Subcutaneous preadipocyte (primary cell): ENCODE measurements at places on chromosomes 11 and 22. TPM values are rescaled to one million over a fixed set of nuclear protein-coding genes. Genes with fewer than 3 reads are reported as not detected.

Gene KRTAP5-7
- total RNA-seq: 0.37 TPM in 1 of 2 replicates, not detected in the other

Gene MAP6
- 0.73 and 0.98 TPM in 2 replicates for total RNA-seq

Gene OR4D5
- total RNA-seq: not detected in 2 replicates

Gene ART1
- not detected in 2 replicates for total RNA-seq

Gene SPON1
- 1.6 and 20.6 TPM in 2 replicates for total RNA-seq

Gene KIRREL3
- total RNA-seq: under 0.01 TPM in 2 replicates

Gene TRIM51
- not detected in 2 replicates for total RNA-seq

Gene RASSF10
- not detected in 2 replicates for total RNA-seq

Gene APOA4
- not detected in 2 replicates for total RNA-seq

Gene SMCO4
- total RNA-seq: 5.1 and 6.6 TPM in 2 replicates

Gene GLB1L2
- 1.1 and 3.5 TPM in 2 replicates for total RNA-seq

Gene MB
- not detected in 2 replicates for total RNA-seq

Gene SAA1
- not detected in 2 replicates for total RNA-seq

Gene WNT11
- 0.59 and 1.1 TPM in 2 replicates for total RNA-seq

Gene SAA4
- total RNA-seq: not detected in 2 replicates

Gene PDE2A
- 0.37 and 1.2 TPM in 2 replicates for total RNA-seq

Gene CARD18
- total RNA-seq: not detected in 2 replicates

Gene MYEOV
- 14.3 and 23.9 TPM in 2 replicates for total RNA-seq

Gene TIGD3
- total RNA-seq: under 0.01 TPM in 2 replicates

Gene LDLRAD3
- 11.5 and 12.1 TPM in 2 replicates for total RNA-seq

Gene TTC9C
- 32.3 and 36.0 TPM in 2 replicates for total RNA-seq

Gene ANKK1
- under 0.01 TPM in 1 of 2 replicates, not detected in the other for total RNA-seq

Gene MYO7A
- under 0.01 TPM in 1 of 2 replicates, not detected in the other for total RNA-seq

Gene TECTA
- 0.20 and 0.73 TPM in 2 replicates for total RNA-seq

Gene XKR3
- total RNA-seq: under 0.01 TPM in 1 of 2 replicates, not detected in the other

Gene ANO9
- under 0.01 TPM in 1 of 2 replicates, not detected in the other for total RNA-seq

Gene ASCL2
- total RNA-seq: not detected in 2 replicates

Gene OVCH2
- total RNA-seq: not detected in 2 replicates

Gene EXPH5
- under 0.01 and 0.39 TPM in 2 replicates for total RNA-seq

Gene TRIM5
- 26.1 and 31.9 TPM in 2 replicates for total RNA-seq

Gene NXPE2
- under 0.01 TPM in 1 of 2 replicates, not detected in the other for total RNA-seq

Gene EMID1
- total RNA-seq: under 0.01 TPM in 1 of 2 replicates, not detected in the other

Gene SYT8
- not detected in 2 replicates for total RNA-seq

Gene CRACR2B
- total RNA-seq: 0.37 and 0.78 TPM in 2 replicates

Gene OR8A1
- not detected in 2 replicates for total RNA-seq

Gene LRRC4C
- total RNA-seq: not detected in 2 replicates

Gene SLC17A6
- not detected in 2 replicates for total RNA-seq
